ENCODE measurements at places on chromosomes 3 and 15.

DNA sequence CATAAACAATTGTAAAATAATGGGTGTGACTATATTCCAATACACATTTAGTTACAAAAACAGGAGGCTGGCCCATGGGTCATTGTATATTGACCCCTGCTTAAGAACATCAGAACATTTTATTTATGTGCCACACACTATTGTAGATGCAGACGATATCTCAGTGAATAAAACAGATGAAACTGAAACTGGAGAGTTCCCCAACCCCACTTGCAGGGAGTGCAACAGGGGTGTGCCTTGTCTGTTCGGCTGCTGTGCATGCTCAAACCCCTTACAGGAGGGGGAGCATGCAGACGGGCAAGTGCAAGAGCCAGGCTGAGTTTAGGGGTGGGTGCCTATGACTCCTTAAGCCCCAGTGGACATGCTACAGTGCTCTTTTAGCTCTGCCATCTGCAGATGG lies 509.6 kb downstream of the IGSF11 start:
- DNase-seq: no peak

DNA sequence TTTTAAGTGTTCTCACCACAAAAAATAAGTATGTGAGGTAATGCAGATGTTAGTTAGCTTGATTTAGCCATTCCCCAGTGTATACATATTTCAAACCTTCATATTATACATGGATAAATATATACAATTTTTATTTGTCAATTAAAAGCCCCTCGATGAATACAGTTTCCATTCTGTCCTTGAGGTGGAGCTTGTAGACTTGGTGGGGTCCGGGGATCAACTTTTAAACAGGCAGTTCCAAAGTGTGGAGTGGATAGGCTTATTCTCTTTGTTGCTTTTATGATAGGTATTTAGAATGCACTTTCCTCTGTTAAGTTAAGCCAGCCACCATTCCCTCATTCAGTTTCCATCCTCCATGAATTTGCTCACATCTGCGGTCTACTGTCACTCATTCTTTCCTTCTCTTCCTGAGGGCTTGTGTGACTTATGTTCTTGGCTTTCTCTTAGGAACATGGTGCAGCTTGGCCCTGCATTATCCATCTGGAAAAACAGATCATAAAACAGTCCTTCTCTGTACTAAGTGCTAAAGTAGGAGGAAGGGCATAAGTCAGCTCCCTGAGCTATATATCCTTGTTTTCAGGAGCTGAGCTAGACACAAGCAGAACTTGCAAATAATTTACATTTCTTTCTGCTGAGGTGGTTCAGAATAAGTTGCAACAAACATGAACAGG lies 149.1 kb downstream of the NFKBIZ start:
- no peak for DNase-seq

DNA sequence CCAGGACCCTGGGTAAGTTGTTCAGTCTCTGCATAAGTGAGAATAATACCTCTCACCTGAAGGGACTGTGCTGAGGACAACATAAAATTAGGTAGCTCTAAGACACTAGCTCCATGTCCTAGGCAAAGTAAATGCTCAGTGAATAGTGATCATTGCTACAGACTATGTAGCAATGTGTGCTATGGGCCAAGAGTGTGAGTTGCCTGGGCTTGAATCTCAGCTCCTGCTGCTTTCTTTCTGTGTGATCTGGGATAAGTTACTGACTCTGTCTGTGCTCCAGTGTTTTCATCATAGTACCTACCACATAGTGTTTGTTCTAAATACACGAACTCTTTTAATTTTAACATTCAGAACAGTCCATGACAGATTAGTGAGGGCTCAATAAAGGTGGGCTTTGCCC lies 81.1 kb upstream of the MFGE8 start:
- DNase-seq: no peak

GRCh38 chr3:183629546-183630301 lies 5.7 kb upstream of the KLHL24 start:
- DNase-seq: no peak

GRCh38 chr3:87621667-87622066 lies 345.3 kb upstream of the POU1F1 start:
- no peak for DNase-seq

Measured in SJCRH30 (cell line).